ENCODE measurements at places on chromosomes 12 and 14. TPM values are rescaled to one million over a fixed set of nuclear protein-coding genes. Genes with fewer than 3 reads are reported as not detected.

- peaks cover 52% of the 10 kb centered on the region for H3K4me1 ChIP-seq
- H3K27ac ChIP-seq, result no peak overlapping the region
- H3K36me3 ChIP-seq, result peaks cover 2% of the 10 kb centered on the region
- DNase-seq, result no peak
- H3K4me3 ChIP-seq, result peak overlapping the region; percentile 72
These were observed 3.5 kb downstream of the FMNL3 start for GRCh38 chr12:49703647-49704137.

DNA sequence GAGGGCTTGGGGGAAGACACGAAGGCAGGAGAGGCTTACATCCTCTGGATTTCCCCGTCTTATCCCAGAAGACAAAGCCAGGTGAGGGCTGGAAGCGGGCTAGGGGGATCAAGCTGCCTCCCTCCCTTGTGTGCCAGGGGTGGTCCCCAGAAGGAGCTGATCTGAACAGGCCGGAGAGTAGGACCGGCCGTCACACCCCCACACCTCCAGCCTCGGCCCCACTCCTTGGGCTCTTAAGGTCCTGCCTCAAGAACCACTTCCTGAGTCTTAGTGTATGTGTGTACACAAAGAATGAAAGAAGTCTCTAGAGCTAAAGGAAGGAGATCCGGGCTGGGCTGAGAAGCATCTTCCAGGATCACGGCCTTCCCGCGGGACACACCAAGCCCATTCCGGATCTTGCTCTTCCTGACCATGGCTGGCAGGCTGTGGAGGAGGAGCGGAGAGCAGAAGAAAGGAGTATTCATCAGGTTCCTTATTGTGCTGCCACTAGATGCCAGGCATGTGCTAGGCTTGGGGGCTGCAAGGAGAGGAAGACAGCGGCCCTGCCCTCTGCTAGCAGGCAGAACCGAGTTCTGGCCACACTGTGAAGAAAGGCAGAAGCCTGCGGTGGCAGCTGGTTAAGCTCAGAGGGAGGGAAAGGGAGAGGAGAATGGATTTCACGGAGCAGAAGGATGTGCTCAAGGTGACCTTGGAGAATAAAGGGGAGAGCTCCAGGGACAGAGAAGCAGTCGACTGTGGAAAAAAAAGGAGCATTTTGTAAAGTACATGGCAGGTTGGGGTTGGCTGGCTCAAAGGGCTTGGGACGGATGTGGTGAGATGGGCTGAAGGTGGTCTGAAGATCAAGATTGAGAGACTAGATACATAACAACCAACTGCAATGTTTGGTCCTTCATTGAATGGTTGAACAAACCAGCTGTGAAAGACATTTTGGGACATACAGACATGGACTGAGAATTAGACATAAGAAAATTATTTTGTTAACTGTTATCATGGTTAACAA, 1.3 kb upstream of the CD63 start:
- peaks cover 8% of the 10 kb centered on the region for H3K36me3 ChIP-seq
- peak overlapping the region; percentile 94 for H3K27ac ChIP-seq
- H3K27me3 ChIP-seq, result no peaks in the 10 kb centered on the region

GRCh38 chr14:24688030-24688658, 54.2 kb upstream of the GZMB start:
- H3K27me3 ChIP-seq, result peaks cover 63% of the 10 kb centered on the region
- no peaks in the 10 kb centered on the region for H3K36me3 ChIP-seq
- no peak overlapping the region for H3K27ac ChIP-seq

DNA sequence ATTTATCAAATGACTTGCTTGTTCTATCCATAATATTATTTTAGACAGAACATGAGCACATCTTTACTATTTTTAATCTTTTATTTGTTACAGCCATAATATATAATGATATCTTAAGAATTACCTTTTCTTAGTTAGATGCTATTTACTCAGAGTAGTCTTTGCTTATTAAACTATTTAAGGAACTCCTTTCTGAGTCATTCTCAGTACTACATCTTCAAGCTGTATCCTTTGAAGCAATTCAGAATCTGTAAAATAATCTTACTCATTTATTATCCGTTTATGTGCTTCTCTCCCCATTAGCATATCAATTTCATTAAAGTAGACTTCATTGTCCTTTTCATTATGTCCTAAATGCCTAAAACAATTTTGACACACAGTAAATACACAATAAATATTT, 240.4 kb upstream of the FAR2 start:
- H3K27ac ChIP-seq, result no peak overlapping the region
- H3K4me3 ChIP-seq, result no peak overlapping the region
- no peak for DNase-seq
- H3K36me3 ChIP-seq, result peaks cover 11% of the 10 kb centered on the region
- H3K4me1 ChIP-seq, result no peaks in the 10 kb centered on the region

- H3K4me3 ChIP-seq, result no peak overlapping the region
- no peaks in the 10 kb centered on the region for H3K27me3 ChIP-seq
- DNase-seq, result no peak
- peaks cover 4% of the 10 kb centered on the region for H3K36me3 ChIP-seq
- peaks cover 6% of the 10 kb centered on the region for H3K4me1 ChIP-seq
- H3K27ac ChIP-seq, result no peak overlapping the region
These were observed 85.1 kb upstream of the AMIGO2 start for GRCh38 chr12:47164724-47165439.

- H3K27ac ChIP-seq, result no peak overlapping the region
- H3K4me1 ChIP-seq, result peaks cover 7% of the 10 kb centered on the region
- H3K27me3 ChIP-seq, result no peaks in the 10 kb centered on the region
- DNase-seq, result no peak
- H3K36me3 ChIP-seq, result peaks cover 39% of the 10 kb centered on the region
- no peak overlapping the region for H3K4me3 ChIP-seq
These were observed 60.5 kb downstream of the ERGIC2 start for GRCh38 chr12:29320295-29321085.

GRCh38 chr14:21902561-21903181, 229.1 kb upstream of the OR4E1 start:
- H3K4me3 ChIP-seq, result no peak overlapping the region
- H3K36me3 ChIP-seq, result peaks cover 2% of the 10 kb centered on the region
- DNase-seq, result peak; percentile 32
- H3K27ac ChIP-seq, result no peak overlapping the region
- peaks cover 61% of the 10 kb centered on the region for H3K27me3 ChIP-seq

DNA sequence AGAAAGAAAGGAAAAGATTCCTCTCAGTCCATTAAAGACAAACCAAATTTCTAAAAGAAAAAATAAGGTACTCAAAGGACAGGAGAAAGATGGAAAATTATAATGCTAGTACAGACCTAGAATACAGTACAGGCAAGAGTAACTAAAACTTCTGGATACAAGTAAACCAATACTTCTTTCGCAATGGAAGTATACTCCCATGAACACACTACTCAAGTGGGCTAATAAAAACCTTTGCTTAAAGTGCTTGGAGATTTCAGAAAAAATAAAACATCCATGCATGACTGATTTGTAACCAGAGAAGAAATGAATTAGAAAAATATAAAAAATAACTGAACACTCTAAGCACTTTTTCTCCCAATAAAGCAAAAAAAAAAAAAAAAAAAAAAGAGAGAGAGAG, 3.5 kb downstream of the ZBTB25 start:
- no peak for DNase-seq
- H3K36me3 ChIP-seq, result no peaks in the 10 kb centered on the region
- no peak overlapping the region for H3K27ac ChIP-seq
- peak overlapping the region; percentile 32 for H3K4me3 ChIP-seq
- no peaks in the 10 kb centered on the region for H3K27me3 ChIP-seq
- H3K4me1 ChIP-seq, result peaks cover 21% of the 10 kb centered on the region

DNA sequence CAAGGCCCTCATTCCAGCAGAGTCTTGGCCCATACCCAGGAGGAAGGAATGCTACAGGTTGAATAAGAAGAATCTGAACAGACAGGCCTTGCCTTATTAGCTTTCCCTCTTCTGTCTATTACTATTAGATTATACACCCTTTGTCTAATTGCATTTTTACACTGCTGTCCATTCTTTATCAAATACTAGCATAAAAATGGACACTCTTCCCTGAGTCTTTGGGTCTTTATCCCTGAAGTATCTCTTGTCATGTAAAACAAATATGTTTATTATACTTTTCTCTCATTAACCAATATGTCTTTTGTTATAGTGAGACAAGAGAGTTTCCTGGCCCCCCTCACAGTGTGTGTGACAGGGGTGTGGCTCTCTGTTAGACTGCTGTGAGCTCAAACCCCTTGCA, 897.4 kb upstream of the SEL1L start:
- no peak overlapping the region for H3K4me3 ChIP-seq
- no peaks in the 10 kb centered on the region for H3K27me3 ChIP-seq
- H3K4me1 ChIP-seq, result peaks cover 13% of the 10 kb centered on the region
- no peak for DNase-seq

GRCh38 chr12:52335598-52336262, 14.5 kb upstream of the KRT83 start:
- H3K4me3 ChIP-seq, result no peak overlapping the region
- H3K4me1 ChIP-seq, result no peaks in the 10 kb centered on the region
- H3K36me3 ChIP-seq, result no peaks in the 10 kb centered on the region
- H3K27me3 ChIP-seq, result peaks cover 2% of the 10 kb centered on the region
- DNase-seq, result no peak
- no peak overlapping the region for H3K27ac ChIP-seq

DNA sequence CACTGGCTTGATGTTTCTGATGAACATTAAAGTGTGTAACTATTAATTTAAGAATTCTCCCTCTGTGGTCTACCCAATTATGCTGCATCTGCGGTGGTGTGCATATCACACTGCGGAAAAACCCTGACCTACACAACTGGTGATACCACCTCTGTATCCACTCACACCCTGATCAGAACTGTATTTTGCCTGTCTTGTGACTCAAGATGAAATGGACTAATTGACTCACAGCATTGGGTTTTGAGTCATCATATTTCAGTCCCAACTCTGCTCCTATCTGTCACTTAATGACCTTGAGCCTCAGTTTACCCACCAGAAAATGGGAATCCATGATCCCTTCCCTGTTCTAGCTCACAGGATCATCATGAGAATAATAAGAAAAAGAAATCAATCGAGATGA, 65.6 kb downstream of the NUAK1 start:
- H3K4me1 ChIP-seq, result peaks cover 37% of the 10 kb centered on the region
- DNase-seq, result no peak
- H3K4me3 ChIP-seq, result no peak overlapping the region
- no peaks in the 10 kb centered on the region for H3K27me3 ChIP-seq

- DNase-seq, result no peak
- peaks cover 5% of the 10 kb centered on the region for H3K4me1 ChIP-seq
- no peaks in the 10 kb centered on the region for H3K27me3 ChIP-seq
- no peak overlapping the region for H3K27ac ChIP-seq
- H3K36me3 ChIP-seq, result no peaks in the 10 kb centered on the region
These were observed 105.3 kb upstream of the BCAT1 start for GRCh38 chr12:25054076-25054782.

DNA sequence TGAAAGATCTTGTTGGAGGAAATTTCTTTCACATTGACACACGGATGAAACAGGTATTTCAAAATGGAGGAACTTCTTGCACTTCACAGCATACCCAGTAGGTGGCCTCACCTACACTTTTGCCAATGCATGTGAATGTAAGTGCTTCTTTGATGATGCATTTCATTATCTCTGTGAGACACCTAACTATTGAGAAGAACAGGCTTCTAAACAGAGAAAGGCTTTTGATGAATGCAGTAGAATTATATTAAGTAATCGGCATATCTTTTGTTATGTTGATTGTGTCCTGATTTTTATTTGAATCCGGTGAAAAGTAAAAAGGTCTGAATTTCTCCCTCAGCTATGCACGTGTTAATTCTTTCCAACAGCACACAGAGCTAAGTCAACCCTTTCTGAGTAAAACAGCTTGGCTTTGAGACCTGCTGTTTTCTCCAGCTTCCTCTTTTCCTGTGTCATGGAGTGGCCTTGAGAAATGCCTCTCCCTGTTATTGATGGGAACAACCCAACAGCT, 399.0 kb downstream of the NAV3 start:
- H3K27ac ChIP-seq, result no peak overlapping the region
- no peak overlapping the region for H3K4me3 ChIP-seq
- peak; percentile 38 for DNase-seq

- DNase-seq, result no peak
- H3K27ac ChIP-seq, result no peak overlapping the region
- peaks cover under 1% of the 10 kb centered on the region for H3K4me1 ChIP-seq
- no peaks in the 10 kb centered on the region for H3K36me3 ChIP-seq
- no peak overlapping the region for H3K4me3 ChIP-seq
These were observed 40.8 kb downstream of the NINJ2 start for GRCh38 chr12:622416-622815.

GRCh38 chr12:100651694-100652093, 78.2 kb downstream of the GAS2L3 start:
- no peak for DNase-seq
- H3K4me1 ChIP-seq, result peaks cover 10% of the 10 kb centered on the region
- H3K36me3 ChIP-seq, result peaks cover 2% of the 10 kb centered on the region
- H3K27ac ChIP-seq, result no peak overlapping the region

GRCh38 chr14:90545966-90546751, 149.3 kb downstream of the CALM1 start:
- no peaks in the 10 kb centered on the region for H3K27me3 ChIP-seq
- H3K27ac ChIP-seq, result peak overlapping the region; percentile 12
- no peak overlapping the region for H3K4me3 ChIP-seq
- DNase-seq, result no peak

- H3K4me1 ChIP-seq, result peaks cover 17% of the 10 kb centered on the region
- peaks cover 4% of the 10 kb centered on the region for H3K27me3 ChIP-seq
- H3K36me3 ChIP-seq, result peaks cover 33% of the 10 kb centered on the region
These were observed 6.6 kb downstream of the E2F7 start for GRCh38 chr12:77058740-77059139.

DNA sequence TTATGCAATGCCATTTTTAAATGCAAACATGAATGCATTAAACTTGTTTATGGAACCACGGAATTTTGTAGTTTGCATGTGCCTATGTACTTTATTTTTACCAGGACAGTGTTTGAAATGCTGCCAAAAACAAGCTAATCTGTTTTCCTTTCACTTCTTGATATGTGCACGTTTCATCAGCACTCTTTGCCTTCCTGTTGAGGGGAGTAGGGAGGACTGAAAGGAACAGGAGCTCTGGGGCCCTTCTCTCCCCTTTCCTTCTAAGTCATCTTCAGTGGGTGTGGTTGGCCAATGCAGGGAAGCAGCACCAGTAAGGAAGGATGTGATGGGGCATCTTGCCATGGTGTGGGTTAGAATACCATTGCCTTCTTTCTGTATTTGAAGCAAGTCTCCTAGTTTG, 12.1 kb upstream of the PPP4R4 start:
- H3K27ac ChIP-seq, result no peak overlapping the region
- H3K4me1 ChIP-seq, result peaks cover 14% of the 10 kb centered on the region
- no peak for DNase-seq
- peaks cover 32% of the 10 kb centered on the region for H3K27me3 ChIP-seq
- no peak overlapping the region for H3K4me3 ChIP-seq

- H3K36me3 ChIP-seq, result no peaks in the 10 kb centered on the region
- no peaks in the 10 kb centered on the region for H3K27me3 ChIP-seq
These were observed 37.6 kb upstream of the GRIP1 start for GRCh38 chr12:66716522-66716921.

The KRT72 gene
- total RNA-seq, result not detected

The PZP gene
- not detected for total RNA-seq

The TMCC3 gene
- 3.8 TPM for total RNA-seq
